ENCODE measurements at places on chromosomes 3 and 15. TPM values are rescaled to one million over a fixed set of nuclear protein-coding genes. Genes with fewer than 3 reads are reported as not detected.

The FAM81A gene
- total RNA-seq = 8.0 TPM

The PPP1R14D gene
- total RNA-seq = not detected

The MITF gene
- total RNA-seq = 65.5 TPM

The CPNE9 gene
- not detected for total RNA-seq

The GYG1 gene
- total RNA-seq = 171 TPM

The RASGRF1 gene
- total RNA-seq = not detected

The LIPH gene
- 0.43 TPM for total RNA-seq

The KLHL6 gene
- 0.65 TPM for total RNA-seq

The LMAN1L gene
- 20.6 TPM for total RNA-seq
